ENCODE measurements at places on chromosomes 7 and 10.

DNA sequence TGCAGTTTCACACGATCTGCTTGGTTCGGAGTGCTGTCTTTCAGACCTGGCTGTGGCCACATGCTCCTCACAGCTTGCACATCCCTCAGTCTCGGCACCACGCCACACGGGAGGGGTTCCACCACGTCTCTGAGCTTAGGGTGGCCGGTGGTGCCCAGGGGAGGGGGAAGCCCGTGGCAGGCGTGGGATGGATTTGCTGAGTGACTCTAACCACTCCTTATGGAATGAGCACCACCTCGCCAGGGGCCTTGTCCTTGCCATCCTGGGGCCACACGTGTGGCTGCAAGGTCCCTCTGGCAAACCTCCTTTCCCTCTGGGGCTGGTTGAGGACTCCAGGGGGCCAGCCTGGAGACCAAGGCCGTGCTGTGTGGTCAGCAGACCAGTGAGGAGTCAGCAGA, 29.1 kb upstream of the FAM20C start:
- DNase-seq: no peak

DNA sequence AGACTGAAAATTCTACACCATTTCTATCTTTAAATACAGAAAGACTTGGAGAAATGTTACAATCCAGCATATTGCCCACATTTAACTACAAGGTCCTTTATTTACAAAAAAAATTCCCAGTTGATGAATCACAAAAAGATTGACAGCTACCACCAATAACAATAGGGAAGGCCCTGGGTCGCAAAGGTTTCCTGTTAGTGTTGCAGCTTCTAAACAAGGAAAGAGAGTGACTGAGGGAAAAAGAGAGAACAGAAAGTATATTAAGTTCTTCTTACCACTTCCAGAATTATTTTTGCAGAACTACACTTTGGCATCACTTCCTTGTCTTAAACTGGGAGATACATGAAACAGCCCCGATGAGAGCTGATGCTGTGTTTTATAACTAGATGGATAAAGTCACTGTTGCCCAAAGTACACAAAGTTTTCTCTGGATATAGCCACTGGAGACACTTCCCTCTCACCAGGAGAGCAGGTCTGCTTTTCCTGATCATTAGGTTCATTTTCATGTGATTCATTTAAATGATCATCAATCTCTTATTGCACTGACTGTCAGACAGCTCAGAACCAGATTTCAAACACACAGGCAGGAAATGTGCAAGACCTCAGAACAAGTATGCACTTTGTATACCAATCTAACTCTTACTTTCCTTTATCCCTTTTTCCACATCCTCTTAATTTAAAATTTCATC, 57.0 kb downstream of the SHTN1 start:
- no peak for DNase-seq

GRCh38 chr10:6803427-6803783, 223.3 kb upstream of the PRKCQ start:
- DNase-seq: no peak

DNA sequence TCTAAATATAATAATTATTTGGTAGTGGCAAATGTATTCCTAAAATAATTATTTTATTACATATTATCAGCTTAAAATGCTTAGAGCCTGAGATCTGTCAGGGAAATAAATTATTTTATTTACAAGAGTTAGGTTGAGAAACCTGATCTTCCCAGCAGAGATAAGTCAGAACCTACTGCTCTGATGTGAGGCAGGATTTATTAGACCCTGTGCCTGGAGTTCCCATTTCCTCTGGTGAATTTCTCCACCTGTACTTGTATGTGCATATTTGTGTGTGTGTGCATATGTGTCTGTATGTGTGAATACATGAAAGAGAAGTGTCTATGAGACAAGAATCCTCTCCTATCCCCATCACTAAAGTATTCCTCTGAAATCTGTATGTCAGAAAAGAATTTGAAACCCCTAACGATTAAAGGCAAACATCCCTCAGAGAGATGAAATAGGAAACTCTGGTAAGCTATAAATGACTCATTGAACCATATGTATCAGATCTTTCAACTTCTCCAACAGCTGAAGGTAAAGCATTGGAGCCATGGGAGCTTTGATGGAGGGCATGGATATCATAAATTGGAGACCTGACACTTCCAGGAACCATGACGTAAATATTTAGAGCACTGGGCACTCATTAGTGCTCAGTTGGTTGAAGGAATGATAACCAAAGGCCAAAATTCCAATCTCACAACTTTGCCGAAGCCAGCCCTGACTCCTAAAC, 190.9 kb downstream of the XPNPEP1 start:
- no peak for DNase-seq

- DNase-seq: no peak
Observed at GRCh38 chr10:94180576-94180975, 182.2 kb downstream of the NOC3L start.

DNA sequence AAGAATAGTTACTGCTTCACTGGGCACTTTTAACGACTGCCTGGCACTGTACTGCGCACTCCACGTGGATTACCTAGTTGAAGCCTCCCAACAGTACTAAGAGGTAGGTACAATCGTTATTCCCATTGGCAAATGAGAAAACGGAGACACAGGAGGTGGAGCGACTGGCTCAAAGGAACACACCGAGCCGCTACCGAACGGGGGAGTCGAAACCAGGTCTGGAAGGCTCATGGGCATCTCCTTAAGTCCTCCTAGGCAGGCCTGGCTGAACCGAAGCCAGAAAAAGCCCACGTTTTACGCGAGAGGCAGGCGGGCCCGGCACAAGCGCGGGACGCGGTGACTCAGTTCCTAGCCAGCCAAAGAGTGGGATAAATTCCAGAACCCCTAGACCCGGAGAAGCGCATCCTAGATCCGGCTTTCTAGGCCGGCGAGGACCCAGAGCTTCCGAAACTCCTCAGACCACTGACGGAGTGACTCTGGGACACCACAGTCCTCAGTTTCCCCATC, 472 bp downstream of the PDAP1 start:
- DNase-seq: peak; percentile 55

DNA sequence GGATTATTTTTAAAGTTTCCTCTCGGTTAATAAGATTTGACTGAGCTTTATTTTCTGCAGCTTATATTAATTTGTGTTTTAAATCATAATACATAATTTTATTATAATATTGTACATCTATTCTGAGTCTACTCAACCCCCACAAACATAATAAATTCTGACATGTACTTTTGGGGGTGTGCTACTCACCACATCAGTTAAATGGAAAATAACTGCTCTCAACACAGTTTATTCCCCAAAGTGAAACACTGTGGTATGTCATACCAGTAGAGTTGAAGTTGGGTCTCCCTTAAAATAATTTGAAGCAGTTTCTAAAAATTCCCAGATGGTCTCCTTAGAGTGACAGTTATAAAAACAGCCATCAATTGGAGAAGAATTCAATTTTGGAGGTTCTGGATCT, 463.2 kb downstream of the PHTF2 start:
- no peak for DNase-seq

GRCh38 chr10:80552151-80552646, 14.5 kb downstream of the SH2D4B start:
- no peak for DNase-seq

GRCh38 chr10:103679096-103679790, 176.1 kb downstream of the SH3PXD2A start:
- no peak for DNase-seq

GRCh38 chr10:70430493-70431445, 10.7 kb downstream of the NODAL start:
- DNase-seq: peak; percentile 85

GRCh38 chr7:135514856-135515255, 5.0 kb upstream of the CNOT4 start:
- DNase-seq: no peak

DNA sequence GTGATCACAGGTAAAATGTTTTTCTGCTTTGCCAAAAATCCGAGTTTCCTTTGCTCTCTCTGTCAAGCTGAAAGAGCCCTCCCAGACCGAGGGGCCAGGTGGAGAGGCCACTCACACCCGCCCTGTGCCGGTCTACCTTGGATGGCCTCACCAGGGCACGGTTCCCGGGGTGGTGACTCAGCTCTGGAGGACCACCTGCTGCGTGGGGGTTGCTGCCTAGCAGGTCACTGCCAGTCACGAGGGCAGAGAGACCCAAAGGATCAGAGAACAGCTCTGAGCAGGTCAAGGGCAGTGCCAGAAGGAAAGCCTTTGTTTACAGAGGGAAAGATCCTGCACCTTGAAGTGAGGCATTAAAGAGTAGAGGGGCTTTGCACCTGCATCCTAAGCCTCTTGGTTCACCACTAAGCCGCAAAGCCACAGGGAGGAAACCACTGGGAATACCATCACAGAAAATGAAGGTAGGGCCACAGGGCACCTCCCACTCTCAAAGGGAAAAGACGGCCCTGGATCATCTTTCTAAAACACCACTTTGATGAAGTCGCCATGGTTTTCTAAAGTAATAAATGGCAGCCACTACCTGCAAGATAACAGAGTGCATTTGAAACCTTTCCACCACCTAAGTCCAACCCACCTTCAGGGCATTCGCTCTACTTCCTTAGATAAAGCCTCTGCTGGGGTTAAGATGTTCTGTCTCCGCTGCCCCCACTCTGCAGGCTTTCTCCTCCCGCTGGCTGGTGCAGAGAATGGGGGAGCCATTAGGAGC, 160.3 kb upstream of the KLF14 start:
- peak; percentile 92 for DNase-seq

DNA sequence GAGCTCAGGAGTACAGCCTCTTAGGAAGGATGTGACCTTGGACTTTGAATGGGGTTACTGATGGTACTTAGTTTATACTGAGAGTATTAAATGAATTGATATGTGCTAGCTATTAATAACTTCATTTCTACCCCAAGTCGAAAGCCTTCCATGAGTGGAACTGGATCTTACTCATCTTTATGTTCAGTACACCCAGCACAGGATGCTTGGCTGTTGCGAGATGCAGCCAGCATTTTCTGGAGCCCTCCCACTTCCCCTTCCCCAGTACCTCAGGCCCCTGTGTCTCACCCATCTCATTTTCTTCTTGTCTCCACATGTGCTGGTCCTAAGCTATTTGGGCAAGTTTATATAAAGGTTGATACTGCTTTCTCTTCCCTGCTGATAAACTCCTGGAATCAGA, 7.2 kb downstream of the UPP1 start:
- DNase-seq: no peak

- DNase-seq: no peak
Observed at GRCh38 chr7:41661596-41661995, 41.3 kb downstream of the INHBA start.

- DNase-seq: peak; percentile 72
Observed at GRCh38 chr10:2986391-2986801, 81.0 kb upstream of the PFKP start.

DNA sequence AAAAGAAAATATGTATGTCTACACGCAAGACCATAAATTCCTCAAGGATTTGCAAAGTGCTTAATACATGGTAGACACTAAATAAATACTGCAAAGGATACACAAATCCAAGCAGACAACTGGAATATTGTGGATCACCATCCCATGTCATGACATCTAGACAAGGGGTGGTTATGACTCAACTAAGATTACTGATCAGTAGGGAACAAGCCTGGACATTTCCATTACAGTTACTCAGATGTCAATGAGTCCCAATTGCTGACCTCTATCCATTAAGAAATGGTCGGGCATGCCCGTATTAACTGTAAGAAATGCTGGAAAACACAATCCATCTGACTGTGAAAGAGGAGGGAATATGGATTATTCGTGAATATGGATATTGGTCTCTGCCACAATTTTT, 27.6 kb upstream of the RUFY2 start:
- DNase-seq: no peak

DNA sequence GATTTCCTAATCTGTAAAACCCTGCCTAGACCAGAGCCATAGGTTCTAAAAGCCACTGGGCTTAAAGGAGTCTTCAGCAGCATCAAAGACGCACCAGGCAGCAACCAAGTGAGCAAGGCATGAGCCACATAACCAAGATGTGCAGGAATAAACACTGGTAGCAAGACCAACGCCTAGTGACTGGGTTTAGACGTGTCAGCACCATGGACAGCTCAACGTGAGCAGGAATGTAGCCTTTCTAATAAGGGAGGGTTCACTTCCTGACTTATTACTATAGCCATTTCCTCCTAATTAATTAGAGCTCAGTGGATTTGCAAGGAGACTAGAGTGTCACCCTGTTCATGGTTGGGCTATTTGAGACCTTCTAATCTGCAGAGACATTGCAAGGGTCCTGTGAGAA, 223.7 kb downstream of the LHFPL3 start:
- DNase-seq: no peak

DNA sequence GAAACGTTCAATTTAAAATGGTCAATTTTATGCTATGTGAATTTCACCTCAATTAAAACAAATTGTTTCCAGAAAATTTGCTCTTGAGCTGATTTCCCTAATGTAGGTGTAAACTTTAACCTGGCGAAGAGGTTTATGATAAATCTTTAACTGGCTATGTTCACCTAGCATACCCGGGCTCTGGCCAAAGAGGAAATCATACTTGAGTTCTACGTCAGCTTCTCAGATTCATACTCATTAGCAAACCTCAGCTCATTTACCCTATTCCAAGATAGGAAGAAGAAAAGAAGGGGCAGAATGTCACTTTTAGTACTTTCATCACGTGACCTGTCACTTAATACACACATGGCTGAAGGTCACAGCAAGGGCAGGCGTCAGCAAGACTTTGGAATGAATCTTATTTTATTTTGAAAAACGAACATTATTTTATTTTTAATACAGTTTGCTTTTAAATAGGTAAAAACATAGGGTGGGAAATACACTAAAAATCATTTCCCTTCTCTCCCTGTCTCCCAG, 97.0 kb downstream of the ABLIM1 start:
- no peak for DNase-seq

DNA sequence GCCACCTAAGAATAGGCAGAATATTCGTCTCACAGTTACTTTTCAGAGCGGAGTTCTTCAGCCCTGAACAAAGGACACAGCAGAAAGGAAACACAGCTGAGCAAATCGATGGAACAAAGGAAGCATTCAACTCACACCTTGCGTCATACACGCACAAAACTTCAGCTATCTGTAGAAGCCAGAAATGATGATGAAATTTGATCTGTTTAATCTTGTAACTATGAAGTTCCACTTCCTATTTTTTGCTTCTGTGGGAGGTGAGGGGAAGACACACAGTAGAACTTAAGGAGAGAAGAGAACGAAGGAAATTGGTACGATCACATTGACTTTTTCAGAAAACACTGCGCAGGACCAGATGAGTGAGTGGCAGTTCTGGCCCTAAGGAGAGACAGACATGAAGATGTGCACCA, 26.2 kb downstream of the FAM171A1 start:
- DNase-seq: no peak

DNA sequence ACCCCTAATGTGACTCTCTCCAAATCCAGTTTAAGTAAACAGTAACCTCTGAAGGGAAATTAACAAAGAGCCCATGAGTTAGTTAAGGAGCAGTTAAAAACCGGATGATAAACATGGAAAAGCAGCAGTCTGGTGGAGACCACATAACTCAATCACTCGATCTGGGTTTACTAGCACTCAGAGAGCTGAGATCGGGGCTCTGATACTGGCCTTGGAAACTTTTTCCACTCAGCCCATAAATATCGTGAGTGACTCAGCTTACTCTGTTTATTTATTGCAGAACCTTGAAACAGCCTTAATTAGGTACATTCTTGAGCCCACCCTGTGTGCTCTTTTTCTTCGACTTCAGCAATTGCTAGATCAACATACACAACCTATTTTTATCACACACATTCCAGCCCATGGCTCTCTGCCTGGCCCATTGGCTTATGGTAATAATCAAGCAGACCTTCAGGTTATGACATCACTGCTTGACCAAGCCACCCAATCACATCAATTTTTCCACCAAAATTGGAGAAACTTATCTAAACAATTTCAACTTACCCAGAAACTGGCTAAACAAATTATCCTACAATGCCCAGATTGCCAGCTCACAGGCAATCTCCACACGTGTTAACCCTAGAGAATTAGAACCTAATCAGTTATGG, 82.2 kb upstream of the GPR22 start:
- no peak for DNase-seq

All from left lung (tissue), 14 donors.